ENCODE measurements at places on chromosomes 1 and 21.

DNA sequence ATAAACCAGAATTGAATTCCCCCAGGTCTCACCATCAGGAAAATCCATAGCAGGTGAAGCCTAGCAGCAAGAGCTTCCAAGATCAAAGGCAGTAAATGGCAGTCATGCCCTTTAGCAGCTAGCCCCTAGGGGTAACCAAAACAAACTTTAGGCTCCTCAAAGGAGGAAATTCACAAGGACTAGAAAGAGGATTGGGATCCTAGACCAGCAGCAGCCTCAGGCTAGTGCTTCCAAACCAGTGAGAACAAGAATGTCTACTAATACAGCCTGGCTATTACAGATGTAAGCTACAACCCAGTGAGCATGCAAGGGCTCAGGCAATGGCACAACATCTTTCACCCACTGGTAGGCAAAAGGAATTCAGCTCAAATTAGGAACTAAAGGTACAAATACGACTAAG lies 11.1 kb upstream of the RIMKLA start:
- DNase-seq: no peak

DNA sequence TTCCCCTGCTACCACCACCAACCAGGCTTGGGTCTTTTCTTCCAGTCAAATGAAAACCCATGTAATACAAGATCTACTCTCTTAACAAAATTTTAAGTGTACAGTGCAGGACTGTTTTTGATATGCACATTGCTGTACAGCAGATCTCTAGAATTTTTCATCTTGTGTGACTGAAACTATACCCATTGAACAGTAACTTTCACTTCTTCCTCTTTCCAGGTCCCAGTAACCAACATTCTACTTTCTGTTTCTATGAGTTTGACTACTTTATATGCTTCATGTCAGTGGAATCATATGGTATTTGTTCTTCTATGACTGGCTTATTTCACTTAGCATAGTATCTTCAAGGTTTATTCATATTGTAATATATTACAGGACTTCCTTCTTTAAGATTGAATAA lies 45.3 kb upstream of the PLPPR4 start:
- DNase-seq: no peak

DNA sequence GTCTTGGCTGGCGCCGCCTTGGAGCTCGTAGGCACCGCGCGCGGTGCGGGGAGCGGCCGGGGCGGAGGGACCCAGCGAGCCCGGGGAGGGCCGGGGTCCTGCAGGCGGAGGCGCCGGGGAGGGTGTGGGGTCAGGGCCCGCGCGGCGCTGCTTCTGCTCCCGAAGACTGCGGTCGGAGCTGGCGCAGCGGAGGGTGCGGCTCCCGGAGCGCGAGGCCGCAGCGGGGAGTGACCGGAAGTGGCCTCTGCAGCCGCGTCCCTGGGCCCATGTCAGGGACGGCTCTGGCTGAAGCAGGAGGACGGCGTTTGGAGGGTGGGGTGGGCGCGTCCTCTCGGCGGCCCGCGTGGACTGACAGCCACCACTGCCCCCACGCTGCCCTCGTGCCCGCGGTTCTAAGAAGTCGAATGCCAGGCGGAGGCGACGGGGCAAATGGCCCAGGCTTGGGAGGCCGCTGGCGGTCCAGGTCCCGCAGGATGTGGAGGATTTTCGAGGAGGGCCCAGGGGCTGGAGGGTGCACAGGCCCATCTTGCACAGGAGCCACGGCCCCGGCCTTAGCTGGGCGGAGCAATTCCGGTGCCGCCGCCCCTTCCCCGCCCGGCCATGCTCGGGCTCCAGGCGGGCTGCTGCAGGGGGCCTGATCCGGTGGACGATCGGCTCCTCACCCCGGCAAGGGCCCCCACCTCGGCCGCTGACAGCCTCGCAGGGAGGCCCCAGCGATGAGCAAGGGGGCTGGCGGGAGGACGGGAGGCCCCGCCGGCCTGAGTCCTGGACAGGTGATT lies 7.7 kb upstream of the ZNF669 start:
- DNase-seq: peak; percentile 28

- no peak for DNase-seq
Observed at GRCh38 chr1:234536741-234537140, 57.8 kb upstream of the TARBP1 start.

GRCh38 chr1:22562584-22563583 lies at the start of gene EPHA8:
TSS of gene EPHA8 (plus strand) at chr1:22563489. CDS start at chr1:22563636, 147 bp downstream.
- DNase-seq: peak; percentile 38

DNA sequence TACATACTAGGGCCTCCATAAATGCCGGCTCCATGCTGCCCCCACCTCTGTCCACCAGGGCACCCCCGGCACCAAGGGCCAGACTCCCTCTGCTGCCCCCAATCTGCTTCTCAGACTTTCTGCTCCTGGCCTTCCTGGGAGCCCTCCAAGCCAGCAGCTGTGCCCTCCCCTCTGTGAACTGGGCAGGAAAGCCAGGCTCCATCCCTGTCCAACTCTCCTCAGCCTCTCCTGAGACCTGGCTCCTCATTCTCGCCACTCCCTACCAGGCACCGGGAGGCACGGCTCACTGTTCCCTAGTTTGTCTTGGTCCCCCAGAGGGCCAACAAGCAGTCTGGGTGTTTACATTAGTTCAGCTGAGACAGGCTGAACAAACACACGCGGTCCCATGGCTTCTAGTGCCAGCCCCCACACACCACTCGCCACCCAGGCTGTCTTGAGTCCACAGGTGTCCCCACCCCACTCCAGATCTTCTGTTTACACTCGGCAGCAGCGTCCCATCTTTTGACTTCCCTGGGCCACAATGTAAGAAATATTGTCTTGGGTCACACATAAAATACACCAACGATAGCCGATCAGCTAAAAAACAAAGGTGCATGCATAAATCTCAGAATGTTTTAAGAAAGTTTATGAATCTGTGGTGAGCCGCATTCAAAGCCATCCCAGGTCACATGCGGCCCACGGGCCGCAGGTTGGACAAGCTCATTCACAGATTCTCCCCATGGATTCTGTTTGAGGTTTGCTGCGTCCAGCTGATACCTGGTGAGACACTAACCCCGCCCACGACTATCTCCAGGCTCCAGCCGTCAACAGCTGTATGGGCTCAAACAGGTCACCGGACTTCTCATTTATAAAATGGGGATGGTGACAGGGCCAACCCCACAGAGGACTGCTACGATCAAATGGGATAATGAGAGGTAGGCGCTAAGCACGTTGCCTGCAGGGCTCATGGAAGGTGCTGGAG lies 29.5 kb upstream of the ECE1 start:
- DNase-seq: no peak

DNA sequence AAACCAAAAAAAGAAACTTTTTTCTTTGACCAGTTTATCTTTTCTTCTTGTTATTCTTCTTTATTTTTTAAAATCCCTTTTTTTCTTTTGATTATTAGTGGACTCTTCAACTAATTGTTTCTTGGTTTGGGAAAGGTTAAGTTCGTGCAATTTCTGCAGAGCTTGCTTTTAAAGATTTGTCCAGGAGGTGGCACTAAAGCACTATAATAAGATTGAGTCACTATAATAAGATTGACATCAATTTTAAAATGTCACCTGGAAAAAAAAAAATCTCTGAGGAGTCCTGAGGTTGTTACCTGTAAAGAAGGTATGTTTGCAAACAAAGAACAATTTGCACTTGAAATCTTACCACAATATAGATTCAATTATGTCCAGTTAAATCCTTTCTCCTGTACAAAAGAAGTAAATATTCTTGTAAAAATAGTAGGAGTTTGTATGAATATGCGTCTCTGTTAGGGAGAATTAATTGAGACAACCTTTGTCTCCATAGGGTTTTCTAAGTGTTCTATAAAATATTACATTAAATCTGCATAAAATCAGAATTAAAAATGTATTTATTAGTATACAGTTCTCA lies 166.7 kb downstream of the ADGRL4 start:
- peak; percentile 55 for DNase-seq

- no peak for DNase-seq
Observed at GRCh38 chr1:8424539-8425116, 106.7 kb downstream of the SLC45A1 start.

DNA sequence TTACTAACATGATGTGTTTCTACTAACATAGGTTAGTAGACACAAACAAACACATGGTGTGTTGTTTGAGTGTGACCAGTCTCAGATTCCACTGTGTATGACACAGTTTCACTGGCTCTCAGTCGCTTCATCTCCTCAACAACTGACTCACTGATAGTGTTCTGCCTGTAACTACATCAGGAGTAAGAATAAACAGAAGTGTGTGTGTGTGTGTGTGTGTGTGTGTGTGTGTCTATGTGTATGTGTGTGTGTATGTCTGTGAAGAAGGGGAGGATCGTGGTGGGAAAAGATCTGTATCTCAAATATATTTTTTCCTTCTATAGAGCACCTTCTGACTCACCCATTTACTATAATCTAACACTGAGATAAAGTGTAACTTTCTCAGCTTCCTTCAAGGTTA lies 391.0 kb downstream of the PTPRC start:
- no peak for DNase-seq

DNA sequence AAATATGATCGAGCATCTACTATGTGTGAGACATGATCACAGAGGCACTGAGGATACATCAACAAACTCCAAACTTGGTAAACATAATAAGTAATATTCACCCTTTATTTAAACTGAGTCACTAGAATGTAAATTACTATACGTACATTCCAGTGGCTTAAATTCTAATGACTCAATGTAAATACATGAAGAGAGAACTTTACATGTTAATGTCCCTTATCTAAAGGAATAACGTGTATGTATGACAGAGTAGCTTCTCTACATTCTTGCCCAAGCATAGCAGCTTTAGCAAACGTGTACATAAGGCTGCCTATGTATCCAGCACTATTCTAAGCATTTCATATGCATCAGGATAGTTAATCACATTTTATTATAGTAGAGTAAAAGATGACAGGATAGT lies 111.8 kb upstream of the CYYR1 start:
- DNase-seq: no peak

GRCh38 chr1:28364888-28365287 lies 4.7 kb upstream of the PHACTR4 start:
- no peak for DNase-seq

- DNase-seq: no peak
Observed at GRCh38 chr1:234760303-234760723, 150.3 kb upstream of the IRF2BP2 start.

Data from NCI-H524 (cell line).